ENCODE measurements at places on chromosomes 11 and 22.

DNA sequence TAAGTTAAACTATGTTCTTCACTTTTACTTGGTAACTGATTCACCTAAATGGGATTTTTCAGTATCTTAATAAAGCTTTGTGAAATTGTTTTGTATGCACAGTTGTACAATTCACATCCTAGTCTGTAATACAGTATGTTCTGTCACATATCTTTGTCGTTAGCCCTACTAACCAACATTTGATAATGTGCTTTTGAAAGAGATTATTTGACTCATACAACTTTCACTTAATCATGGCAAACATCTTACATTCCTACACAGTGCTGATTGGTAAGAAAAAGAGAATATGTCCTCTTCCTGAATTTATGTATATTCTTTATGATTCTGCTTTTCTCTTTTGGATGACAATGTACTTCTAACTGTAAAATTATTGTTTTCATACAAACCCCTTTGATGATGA lies 234.5 kb downstream of the METTL15 start:
- no peak for DNase-seq

- no peak for DNase-seq
These were observed 3.0 kb downstream of the OR52W1 start for GRCh38 chr11:6202041-6202440.

- no peak for DNase-seq
These were observed 24.7 kb upstream of the PARVB start for GRCh38 chr22:43999378-43999777.

GRCh38 chr11:34201129-34201528 lies 95.7 kb downstream of the NAT10 start:
- DNase-seq = no peak

DNA sequence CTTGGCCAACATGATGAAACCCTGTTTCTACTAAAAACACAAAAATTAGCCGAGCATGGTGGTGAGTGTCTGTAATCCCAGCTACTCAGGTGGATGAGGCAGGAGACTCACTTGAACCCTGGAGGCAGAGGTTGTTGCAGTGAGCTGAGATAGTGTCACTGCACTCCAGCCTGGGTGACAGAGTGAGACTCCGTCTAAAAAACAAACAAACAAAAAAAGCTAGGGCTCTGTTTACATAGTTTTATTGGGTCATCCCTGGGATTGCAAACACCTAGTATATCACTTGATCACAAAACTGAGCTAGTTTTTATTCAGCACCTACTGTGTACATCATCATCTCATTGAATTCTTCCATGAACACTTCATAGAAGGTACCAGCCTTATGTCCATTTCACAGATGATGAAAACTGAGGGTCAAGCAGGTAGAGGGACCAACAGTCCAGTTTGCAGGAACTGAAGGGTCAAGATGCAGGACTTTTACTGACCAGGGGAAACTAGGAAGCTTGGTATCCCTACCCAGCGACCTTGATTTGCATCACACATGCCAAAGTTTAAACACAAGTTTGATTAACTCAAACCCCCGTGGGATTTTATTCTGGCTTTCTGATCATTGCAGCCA lies 9.2 kb upstream of the MRTFA start:
- DNase-seq = no peak

GRCh38 chr22:49724893-49725489 lies 102.7 kb downstream of the BRD1 start:
- peak; percentile 80 for DNase-seq

GRCh38 chr22:17964643-17965042 lies 59.7 kb downstream of the MICAL3 start:
- DNase-seq = no peak

GRCh38 chr11:21053466-21053865 lies 384.1 kb downstream of the NELL1 start:
- no peak for DNase-seq

DNA sequence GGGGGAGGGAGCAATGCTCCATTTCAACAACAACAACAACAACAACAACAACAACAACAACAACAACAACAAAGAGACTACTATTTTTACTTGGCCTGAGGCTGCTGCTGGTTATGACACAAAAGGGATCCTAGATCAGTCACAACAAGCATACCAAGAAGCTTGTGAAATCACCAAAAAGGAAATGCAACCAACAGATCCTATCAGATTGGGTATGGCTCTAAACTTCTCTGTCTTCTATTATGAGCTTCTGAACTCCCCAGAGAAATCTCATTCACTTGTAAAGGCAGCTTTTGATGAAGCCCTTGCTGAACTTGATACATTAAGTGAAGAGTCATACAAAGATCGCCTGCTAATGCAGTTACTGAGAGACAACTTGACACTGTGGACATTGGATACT lies 10.5 kb upstream of the MS4A2 start:
- DNase-seq = no peak

DNA sequence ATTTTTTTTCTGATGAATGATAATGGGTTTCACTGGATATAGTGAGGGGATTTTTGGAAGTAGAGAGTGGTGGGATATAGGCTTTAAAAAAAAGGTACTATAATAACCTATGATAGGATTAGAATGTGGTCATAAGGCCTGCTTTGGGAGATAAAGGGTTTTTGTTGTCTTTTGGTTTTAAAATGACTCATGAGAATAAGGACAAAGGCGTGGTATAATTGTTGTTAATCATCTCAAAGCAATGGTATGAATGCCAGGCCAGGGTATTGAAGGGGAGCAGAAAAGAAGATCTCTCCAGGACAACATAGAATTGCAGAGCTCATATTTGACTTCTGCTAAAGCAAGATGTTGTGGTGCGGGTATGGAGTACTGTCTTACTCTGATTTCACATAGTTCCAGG lies 579.4 kb downstream of the JRKL start:
- no peak for DNase-seq
